Stimulated activated CD8-positive, alpha-beta memory T cell treated with anti-CD3 and anti-CD28 coated beads, Interleukin-7, amount 100 ng/mL, for 1 hour (primary cell): ENCODE measurements at places on chromosomes 16 and 17.

DNA sequence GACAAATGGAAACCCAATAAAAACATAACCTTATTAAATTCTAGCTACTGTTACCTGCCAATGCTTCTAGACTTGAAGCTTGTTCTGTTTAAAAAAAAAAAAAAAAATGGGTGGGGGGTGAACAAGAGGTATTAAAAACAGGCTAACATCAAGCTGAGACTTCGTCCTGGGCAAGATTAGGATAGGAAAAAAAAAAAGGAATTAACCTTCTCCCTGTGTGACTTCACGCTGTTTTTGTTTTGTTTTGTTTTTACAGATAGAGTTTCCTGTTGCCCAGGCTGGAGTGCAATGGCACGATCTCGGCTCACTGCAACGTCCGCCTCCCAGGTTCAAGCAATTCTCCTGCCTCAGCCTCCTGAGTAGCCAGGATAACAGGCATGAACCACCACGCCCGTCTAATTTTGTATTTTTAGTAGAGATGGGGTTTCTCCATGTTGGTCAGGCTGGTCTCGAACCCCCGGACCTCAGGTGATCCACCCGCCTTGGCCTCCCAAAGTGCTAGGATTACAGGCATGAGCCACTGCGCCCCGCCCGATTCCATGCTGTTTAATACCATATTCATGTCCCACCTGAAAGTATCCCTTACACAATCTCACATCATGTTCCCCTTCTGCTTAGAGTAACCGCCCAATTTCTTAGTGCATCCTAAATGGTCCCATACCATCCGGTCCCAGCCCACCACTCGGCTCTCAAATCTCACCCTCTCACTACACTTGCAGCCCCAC is 2.2 kb downstream of the USP31 start:
- no peak for DNase-seq

GRCh38 chr16:78437352-78437968 is 338.0 kb downstream of the WWOX start:
- peak; percentile 9 for DNase-seq

- no peak for DNase-seq
Observed at GRCh38 chr17:78642707-78643106, 65.5 kb upstream of the DNAH17 start.

GRCh38 chr17:46092991-46093390 is 93.9 kb downstream of the STH start:
- DNase-seq = no peak

DNA sequence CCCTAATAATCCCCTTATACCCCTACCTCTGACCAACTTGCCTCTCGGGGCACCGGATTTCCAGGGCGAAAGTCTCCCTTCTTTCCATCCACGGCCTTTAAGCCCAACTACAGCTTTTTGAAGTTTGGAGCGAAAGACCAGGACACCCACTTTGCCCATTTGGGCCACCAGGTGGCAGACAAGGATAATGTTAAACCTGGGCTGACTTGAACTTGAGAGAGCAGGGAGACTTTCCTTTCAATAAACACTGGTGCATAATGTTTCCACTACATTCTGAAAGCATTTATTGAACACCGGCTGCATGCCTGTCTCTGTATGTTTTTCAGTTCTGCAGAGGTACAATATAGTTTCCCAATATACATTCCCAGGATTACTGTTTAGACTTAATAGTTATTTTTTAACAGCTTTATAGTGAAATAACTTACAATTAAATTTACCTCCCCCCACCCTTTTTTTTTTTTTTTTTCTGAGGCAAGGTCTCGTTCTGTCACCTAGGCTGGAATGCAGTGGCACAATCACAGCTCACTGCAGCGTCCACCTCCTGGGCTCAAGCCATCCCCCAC is 6.9 kb upstream of the CES3 start:
- peak; percentile 52 for DNase-seq

GRCh38 chr16:80577485-80578280 is 36.9 kb downstream of the DYNLRB2 start:
- DNase-seq = no peak

GRCh38 chr17:14204084-14204483 is 32.6 kb downstream of the CDRT15 start:
- DNase-seq = no peak

DNA sequence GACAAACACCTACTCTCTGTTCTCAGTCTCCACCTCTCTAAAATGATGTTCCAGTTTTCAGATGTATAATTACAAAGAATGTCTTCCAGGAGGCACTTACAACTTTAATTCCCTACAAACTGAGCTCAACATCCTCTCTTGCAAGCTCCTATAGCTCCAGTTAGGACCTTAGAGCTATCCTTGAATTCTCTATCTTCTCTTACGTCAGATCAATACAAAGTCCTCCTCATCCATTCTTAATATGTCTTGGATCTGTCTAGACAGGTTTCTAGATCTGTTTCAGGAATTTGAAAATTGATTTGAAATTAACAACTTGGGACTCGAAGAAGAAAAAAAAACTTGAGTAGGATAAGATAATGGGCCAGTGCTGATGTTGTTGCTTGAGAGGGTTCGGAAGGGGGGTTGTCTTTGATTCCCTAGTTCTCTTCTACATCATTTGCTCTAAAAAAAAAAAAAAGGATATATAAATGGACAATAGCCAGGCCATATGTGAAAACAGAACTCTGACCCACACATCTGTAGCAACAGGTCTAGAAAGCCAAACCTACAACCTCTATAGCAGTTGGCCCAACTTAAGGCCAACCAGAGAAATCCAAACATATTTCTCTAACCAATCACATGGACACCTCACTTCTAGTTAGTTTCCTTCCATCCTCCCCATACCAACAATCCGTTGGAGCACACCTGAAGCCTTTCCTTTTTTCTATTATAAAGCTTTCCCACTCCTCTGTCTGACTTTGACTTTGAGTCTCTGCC is 746 bp upstream of the APOH start:
- DNase-seq = no peak

DNA sequence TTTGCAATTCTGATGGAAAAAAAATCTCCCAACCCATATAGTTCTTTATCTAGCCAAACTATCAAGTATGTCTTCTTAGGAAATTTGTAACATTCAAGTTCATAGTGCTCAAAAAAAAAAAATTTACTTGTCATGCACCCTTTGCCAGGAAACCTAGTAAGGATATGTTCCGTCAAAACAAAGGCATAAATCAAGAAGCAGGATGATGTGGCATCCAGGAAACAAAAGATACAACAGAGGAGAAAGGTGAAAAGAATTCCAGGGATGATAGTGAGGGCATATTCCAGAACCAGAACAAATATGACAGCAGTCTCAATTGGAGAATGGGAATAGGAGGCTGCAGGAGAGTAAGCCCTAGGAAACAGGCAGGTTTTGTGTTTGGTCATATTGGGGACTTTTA is 104.6 kb downstream of the SPAG9 start:
- no peak for DNase-seq
